Putamen (tissue), 1 donor: ENCODE measurements at places on chromosomes 7 and 10.
A peak's percentile ranks its signal among the peaks of the same experiment; 100 is the strongest.

- DNase-seq: no peak
Measured at GRCh38 chr7:107660381-107661080, at the start of gene SLC26A4. Gene SLC26A4, plus strand, starts transcription at chr7:107660828. Its CDS starts 814 bp downstream, at chr7:107661642.

DNA sequence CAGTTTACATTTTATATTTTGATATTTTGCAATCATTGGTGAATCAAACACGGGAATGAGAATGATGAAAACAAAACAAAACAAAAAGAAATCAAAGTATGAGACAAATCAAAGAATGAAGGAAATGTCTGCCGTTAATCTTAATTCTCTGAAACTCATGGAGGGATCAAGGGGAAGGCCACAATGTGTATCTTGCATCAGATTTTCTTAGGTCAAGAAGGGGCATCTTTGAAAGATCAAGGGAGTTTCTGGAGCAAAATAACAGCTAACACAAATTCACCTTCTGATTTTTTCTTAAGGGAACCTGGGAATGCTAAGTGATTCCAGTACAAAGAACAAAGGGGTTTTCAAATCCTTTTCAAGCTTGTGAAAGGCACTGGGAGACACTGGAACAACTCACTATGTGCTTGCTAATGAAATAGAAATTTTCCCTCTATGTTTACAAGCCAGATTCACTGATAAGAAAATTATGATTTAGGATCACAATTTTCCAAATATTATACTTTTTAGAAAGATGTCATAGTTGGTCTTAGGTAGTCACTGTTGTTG lies 322.3 kb upstream of the AOAH start:
- no peak for DNase-seq

DNA sequence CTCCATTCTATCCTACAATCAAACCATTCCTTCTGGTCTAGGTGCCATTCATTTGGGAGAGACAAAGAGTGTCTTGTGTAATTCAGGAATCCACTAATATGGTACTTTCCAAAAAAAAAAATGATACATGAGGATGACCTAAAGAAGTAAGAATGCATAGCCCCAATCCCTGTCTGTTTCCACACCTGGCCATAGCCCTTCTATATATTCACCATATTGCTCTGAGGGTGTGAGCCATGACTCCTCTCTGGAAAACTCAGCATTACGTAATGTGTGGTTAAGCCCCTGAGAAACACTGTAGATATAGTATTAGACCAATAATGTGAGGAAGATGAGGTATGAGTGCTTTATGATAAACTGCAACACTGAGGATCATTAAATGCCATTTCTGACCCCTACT lies 592.7 kb downstream of the INHBA start:
- DNase-seq: no peak

- DNase-seq: no peak
Measured at GRCh38 chr7:13508586-13508985, 480.9 kb downstream of the ETV1 start.

DNA sequence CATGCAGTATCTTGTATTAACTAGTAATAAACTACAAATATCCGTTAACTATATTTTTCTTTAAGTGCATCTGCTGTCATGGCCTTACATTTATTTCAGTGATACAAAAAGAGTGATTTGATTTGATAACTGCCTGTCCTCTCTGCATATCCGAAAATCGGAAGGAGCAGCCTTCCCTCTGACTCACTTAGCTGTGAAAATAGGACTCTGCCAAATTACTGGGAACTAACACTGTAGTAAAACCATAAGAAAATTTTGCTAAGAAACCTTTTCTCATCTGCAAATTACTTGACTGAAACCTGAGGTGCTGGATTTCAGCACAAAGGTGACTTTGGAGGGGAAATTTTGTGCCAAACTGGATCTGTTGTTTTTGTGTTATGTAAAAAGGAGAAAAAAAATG lies 176.6 kb upstream of the MKLN1 start:
- DNase-seq: no peak

DNA sequence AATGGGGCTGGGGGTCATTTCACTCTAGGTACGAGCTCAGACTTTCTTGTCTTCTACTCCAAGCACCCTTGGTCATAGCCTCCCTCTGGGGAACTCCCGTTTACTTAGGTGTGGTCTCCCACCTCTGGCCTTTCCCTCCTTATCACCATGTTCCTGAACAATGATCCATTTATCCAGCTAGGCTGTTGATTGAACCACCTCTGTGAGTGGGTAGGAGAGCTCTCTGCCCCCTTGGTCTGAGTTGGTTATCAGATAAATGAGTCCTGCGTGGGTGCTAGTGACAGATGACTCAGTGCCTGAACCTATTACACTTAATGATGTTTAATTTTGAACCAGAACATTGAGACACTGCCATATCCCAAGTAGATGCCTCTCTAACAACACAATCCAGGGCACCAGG lies 9.4 kb downstream of the BLNK start:
- DNase-seq: no peak

DNA sequence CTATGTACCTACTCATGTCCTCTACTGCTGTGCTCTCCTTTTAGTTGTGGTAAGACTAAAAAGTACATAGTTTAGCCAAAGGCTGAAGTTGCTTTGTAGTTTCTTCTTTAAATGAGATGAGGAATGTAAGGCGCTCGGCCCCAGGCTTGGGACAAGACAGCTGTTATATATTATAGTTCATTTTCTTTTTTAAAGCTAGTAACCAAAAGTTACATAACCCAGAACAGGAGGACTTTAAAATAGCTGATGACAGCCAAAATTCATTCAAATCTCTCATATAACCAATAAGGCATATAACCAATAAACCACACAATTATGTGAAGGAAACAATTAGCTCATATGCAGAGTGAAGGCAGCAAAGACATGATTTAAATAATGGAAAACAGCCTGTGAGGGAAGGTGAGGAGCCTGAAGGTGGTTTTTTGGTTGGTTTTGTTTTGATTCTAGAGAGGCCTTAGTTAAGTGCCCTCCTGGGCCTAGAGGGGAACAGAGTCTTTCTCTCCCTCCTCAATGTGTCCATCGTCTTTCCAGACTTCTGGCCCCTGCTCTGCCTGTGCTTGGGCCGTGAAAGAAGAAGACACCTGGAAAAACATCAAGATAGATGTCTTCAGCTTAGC lies 35.8 kb downstream of the SLC26A4 start:
- no peak for DNase-seq

DNA sequence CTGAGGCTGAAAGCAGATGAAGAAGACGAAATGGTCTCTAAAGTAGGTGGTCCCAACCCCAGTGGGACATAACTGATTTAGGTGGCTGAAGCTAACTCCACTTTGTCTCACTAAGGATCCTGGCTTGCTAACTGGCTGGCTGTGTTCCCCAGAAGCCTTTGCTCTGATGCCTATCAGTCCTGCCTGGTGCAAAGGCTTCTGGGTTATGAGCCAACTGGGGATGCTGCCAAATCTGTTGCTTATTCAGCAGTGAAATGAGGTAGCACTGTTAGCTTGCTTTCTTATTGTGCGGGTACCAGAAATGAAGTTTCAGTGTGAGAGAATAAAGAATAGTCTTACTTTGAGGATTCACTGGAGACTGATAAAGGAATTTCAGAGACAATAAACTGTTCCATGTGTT lies 18.1 kb downstream of the PRKG1 start:
- DNase-seq: peak; percentile 45

DNA sequence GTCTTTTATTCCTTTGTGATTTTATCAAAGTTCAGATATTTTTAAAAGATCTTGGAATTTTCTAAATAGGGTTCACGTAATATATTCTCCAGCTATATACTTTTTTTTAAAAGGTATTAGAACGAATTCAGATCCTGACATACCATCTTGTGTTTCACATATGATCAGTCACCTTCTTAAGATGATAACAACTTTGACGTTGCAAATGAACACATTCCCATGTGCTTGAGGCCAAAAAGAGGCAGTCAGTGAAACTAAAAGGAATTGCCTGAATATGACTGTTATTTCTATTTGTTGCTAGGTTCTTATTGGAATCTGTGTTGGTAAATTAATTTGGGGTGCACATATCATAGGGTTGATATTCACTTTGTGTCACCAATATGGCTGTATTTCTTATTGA lies 310.1 kb downstream of the MDFIC start:
- peak; percentile 9 for DNase-seq

- DNase-seq: no peak
Measured at GRCh38 chr10:24674892-24675632, 48.6 kb downstream of the ARHGAP21 start.

DNA sequence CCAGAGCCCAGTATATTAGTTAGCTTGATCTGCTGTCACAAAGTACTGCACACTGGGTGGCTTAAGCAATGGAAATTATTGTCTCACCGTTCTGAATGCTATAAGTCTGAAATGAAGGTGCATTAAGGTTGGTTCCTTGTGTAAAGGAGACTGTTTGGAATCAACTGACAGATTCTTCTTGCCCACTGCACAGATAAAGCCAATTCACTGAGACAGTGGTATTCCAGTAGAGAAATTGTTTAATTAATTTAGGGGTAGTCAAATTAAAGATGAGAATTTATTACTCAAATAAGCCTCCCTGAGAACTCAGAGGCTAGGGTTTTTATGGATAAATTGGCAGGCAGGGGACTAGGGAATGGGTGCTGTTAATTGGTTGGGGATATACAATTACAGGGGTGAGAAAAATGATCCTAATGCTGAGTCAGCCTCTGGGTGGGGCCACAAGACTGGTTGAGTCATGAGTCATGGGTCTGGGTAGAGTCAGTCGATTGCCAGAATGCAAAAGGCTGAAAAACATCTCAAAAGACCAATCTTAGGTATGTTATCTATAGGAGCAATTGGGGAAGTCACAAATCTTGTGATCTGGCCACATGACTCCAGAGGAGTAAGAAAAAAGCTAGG lies 23.5 kb upstream of the SAMD9L start:
- DNase-seq: no peak

DNA sequence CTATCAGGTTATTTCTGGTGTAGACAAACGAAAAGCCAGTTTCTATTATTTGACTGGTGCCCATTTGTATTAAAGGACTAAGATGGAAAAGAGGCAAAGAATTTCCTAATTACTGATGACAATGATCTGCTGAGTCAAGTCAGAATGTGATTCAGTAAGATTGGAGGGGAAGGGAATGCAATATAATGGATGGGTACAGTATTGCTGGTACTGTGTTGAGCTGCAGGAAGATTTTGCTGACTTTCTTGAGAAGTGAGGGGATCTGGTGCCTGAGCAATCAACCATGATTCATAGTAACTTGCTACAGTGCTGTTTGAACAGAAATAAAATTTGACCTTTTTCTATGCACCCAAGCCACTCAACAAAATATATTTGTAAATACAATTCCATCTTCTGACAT lies 139.1 kb upstream of the RHEB start:
- no peak for DNase-seq

- no peak for DNase-seq
Measured at GRCh38 chr10:122876467-122876855, 2.9 kb downstream of the FAM24B start.
